ENCODE measurements at places on chromosomes 2 and 18. TPM values are rescaled to one million over a fixed set of nuclear protein-coding genes. Genes with fewer than 3 reads are reported as not detected.

Gene TSPYL6
- total RNA-seq = not detected

Gene CXCR4
- total RNA-seq = 2.0 TPM

DNA sequence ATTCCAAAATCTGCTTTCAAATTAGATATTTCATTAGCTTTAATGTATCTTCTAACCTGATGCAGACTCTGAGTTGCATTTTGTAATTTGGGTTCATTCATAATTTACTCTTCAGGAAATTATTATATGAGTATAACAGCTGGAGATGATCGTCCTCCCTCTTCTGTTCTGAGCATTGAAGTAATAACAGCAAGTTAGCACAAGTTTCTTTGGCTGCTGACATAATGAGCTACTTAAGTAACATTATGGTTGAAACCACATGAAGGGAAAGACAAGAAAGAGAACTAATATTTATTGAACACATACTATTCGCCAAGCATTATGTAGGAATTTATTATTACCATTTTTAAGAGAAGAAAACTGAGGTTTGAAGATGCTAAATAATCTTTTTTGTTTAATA, 75.1 kb downstream of the CPO start:
- DNase-seq = no peak

Gene C1GALT1C1L
- total RNA-seq = 1.1 TPM

- DNase-seq = peak; percentile 84
Measured at GRCh38 chr2:188292348-188293239, 920 bp downstream of the GULP1 start.

- DNase-seq = no peak
Measured at GRCh38 chr18:12238826-12239225, 15.3 kb upstream of the CIDEA start.

DNA sequence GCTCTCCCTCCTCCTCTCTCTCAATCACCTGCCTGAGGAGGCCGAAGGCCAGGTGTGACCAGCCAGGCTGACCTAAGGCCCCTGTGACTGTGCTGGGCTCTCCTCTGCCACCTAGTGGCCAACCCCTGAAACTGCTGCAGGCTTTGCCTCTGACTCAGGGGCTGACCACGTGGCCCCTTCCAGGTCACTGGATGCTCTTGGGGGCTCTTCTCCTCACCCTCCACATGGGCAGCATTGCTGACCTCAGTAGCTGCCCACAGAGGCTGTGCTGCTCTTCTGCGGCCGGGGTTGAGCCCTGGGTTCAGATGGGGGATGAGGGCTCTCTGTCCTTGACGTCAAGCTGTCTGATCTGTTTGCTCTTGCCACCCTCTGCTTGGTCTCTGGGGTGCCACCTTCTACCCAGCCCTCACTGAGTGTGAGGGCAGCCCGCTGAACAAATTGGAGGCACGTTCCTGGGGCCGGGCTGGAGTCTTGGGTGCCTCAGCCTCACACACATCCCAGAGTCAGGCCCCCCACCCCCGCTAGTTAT, 122.7 kb downstream of the TWIST2 start:
- peak; percentile 68 for DNase-seq

- DNase-seq = no peak
Measured at GRCh38 chr18:8800445-8800844, 95.1 kb downstream of the MTCL1 start.

Gene CPLX4
- not detected for total RNA-seq

GRCh38 chr2:11017921-11018320, 106.2 kb downstream of the KCNF1 start:
- DNase-seq = no peak

DNA sequence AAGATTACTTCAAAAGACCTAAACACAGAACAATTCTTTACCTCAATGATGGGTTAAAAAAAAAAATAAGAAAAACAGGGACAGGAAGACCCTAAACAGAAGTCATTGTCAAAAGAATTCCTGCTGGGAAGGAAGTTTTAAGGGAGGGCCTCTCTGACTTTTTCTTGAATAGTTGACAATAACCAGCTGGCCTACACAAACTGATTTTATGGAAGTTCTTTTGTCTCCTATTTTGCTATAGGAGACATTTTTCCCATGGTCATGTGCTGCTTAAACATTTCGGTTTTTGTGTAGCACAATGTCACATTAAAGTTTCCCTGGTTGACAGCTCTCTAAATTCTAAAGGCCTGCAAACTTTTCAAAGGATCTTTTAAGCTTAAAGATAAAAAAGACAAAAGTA, 55.3 kb downstream of the RFTN2 start:
- no peak for DNase-seq

Gene CCNYL1
- 8.9 TPM for total RNA-seq

DNA sequence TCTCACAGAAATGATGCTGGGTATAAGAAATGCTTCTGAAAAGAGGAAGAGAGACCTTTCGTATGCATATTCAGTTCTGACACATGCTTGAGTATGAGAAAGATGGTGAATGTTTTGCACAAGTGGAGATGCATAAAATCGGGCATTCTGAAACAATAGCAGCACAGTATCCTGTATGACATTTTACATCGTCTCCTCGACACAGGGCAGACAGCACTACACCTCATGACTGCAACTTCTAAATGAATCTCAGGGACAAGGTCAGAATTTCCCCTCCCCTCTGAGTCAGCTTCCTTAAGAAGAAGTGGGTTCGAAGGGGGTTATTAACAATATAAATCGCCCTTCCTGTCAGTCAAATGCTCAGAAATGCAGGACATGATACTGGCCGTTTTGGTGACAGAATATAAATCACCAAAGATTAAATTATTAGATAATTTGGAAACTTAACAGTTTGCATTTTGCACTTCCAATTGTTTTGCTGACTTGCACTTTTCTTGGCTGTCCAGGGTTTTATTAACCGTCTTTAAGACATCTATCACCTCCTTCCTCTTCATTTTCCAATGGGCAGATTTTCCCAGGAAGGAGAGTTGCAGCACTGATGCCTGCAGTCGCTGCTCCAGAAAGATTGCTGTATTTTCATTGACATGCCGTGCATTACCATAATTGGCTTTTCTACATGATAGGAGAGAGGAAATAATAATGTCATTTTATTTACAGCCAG, 57.2 kb downstream of the TSHZ1 start:
- DNase-seq = no peak

DNA sequence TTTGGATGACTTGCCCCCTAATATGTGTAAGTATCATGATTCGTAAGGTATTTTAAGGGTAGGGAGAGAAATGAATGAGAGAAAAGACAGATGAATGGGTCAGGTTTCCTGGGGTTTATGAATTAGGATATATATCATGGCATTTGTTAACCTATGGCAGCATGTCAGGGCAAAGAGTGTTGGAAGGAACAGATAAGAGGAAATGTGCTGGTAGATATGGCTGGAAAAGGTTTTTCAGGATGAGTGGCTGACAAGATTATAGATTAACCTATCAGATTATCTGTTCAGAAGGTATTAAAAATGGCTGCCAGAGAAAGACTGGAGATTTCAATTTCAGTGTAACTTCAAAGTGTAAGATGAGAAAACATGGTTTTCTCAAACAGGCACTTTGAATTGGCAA, 67.8 kb downstream of the SRBD1 start:
- DNase-seq = no peak

DNA sequence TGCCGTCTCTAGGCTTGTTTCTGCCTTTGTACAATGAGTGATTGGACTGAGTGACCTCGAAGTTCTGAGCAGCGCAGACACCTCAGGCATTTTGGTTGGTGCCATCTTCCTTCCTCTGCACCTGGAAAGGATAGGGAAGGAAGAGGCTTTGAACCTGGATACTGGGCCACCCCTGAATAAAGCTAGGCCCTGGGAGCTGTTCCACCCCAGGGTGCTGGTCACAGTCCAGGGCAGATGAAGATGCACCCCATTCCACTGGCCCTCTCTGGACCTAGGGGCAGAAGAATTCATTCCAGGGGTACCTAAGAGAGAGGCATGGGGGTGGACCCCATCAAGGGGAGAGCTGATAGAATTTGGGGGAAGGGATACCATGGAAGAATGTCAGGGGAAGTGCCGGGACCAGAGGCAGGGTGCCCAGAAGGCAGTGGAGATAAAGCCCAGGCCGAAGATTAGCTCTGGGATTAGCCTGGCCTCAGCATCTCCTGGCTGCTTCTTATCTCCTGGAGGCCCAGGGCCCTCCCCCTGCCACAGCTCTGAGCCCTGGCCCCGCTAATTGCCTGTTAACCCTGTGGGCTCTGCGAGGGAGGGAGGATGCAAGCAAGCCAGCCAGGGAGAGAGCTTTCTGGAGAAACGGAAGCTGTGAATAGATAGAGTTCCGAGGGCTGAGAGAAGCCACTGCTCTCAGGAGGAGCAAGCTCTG, 11.4 kb downstream of the ASIC4 start:
- DNase-seq = no peak

Gene BIRC6
- total RNA-seq = 32.9 TPM

GRCh38 chr2:64930258-64930671, 58.9 kb upstream of the SLC1A4 start:
- no peak for DNase-seq

DNA sequence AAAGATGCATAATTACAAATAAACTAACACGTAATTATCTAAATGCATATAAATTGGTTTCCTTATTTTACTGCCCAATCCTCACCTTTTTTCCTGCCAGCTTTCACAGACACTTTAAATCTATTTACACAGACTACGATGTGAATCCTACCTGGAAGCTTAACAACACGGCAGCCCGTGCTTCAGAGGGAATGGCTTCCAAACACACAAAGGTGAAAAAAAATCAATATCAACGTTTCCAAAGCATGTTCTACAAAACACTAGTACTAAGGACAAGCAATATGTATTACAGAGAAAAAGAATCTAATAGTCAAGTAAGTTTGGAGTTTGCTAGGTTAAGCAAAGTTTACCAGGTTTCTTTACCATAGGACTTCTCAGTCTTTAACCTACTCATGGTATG, 4.4 kb downstream of the MAP4K3 start:
- no peak for DNase-seq

- no peak for DNase-seq
Measured at GRCh38 chr2:134324430-134324829, 70.6 kb downstream of the MGAT5 start.

DNA sequence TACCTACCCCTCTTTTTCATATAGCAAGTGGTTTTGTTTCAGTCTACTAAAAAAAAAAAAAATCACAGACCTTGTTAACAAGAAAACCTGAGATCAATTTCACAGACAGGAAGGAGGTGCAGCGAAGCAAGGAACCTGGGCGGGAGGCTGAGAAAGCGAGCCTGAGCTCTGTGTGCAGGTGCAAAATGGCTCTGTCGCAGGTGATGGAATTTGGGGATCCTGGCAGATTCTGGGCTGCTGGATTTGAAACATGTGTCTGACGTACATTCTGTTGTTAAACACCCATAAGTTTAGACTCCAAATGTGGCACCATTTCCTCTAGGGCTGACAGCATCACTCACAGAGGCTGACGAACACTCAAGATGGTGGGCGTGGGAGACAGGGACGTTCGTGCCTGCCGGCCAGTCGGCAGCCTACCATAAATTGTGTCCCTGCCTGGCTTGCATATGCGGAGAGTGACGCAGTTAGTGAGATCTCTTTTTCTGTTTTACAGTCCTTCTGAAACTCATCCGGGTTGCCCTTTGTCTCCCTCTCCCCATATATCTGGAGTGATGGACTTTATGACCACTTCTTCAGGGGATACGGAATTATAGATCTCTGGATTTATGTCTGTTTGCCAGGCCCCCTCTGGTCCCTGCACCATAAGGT, 8.8 kb upstream of the DDX1 start:
- no peak for DNase-seq

- DNase-seq = peak; percentile 28
Measured at GRCh38 chr18:37265382-37265781, 300.2 kb downstream of the CELF4 start.

Gene LYPD6
- total RNA-seq = 0.13 TPM

Gene ATL2
- total RNA-seq = 30.9 TPM

Gene CCBE1
- 3.9 TPM for total RNA-seq

GRCh38 chr18:56853961-56854360, 202.8 kb downstream of the WDR7 start:
- DNase-seq = no peak

DNA sequence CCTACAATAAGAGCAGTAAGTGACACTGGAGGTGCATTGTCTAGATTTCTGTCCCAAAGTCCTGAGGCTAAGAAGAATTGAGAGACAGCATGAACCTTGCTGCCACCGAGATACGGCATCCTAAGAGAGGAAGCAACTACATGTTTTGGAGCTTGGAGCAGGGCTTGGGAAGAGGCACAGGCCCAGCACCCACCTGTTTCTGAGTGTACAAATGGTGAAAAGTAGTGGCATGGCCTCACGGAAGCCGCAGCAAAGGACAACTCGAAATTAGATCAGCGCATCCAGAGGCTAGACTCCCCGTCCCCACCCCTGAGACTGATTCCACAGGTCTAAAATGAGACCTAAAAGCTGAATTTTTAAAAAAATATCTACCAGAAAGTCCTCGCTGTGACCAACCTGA, 127.5 kb downstream of the PTGR3 start:
- DNase-seq = no peak

Gene DUSP19
- 10.8 TPM for total RNA-seq

GRCh38 chr2:159226608-159227385, 59.7 kb downstream of the WDSUB1 start:
- DNase-seq = no peak

Gene KIF1A
- total RNA-seq = 0.65 TPM

Gene TTN
- total RNA-seq = 3,113 TPM

DNA sequence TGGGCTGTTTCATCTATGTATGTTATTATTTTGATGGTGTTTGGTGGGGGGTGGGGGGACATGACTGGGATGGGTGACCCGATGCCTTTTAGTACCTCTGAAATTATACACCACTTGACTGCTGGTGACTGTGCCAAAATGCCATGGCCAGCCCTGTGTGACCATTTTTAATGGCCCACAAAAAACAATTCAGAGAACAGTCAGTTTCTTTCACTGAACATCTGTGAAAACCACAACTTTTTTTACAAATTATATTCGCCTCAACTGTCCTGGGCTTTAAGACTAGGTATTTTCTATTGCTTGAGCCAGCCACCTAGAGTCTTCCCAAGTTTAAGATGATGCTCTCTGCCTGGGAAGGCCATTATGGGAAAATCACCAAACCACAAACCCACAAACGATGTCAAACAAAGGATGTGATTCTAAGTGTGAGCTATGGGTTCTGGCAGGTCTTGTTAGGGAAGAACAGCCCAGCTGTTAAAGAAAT, 33.9 kb downstream of the FN1 start:
- no peak for DNase-seq

Gene SEMA4F
- total RNA-seq = 3.5 TPM

Gene DCDC2C
- total RNA-seq = not detected

DNA sequence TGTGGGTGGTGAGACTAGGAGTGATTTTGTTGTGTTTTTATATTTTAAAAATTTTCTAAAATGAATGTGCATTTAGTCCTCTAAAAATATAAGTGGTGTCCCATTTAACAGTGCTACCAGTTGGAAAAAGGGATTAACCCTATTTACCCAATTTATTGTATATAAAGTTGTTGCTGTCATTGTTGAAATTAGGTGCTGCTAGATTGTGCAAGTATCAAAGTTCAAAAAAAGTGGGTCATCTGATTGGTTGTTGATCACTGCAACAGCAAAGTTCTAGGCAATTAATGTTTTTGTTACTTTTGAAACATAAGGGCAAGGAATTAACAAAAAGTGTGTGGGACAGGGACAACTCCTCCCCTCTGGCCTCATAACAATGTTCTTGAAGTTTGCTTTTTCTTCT, 40.6 kb downstream of the ADNP2 start:
- DNase-seq = no peak

Gene NABP1
- total RNA-seq = 3.7 TPM
